ENCODE measurements at places on chromosomes 6 and 20. TPM values are rescaled to one million over a fixed set of nuclear protein-coding genes. Genes with fewer than 3 reads are reported as not detected.

- no peak overlapping the region for H3K4me3 ChIP-seq
- H3K4me1 ChIP-seq = no peaks in the 10 kb centered on the region
- no peak for DNase-seq
- no peaks in the 10 kb centered on the region for H3K36me3 ChIP-seq
Observed at GRCh38 chr6:53691252-53691651, 25.7 kb upstream of the KLHL31 start.

DNA sequence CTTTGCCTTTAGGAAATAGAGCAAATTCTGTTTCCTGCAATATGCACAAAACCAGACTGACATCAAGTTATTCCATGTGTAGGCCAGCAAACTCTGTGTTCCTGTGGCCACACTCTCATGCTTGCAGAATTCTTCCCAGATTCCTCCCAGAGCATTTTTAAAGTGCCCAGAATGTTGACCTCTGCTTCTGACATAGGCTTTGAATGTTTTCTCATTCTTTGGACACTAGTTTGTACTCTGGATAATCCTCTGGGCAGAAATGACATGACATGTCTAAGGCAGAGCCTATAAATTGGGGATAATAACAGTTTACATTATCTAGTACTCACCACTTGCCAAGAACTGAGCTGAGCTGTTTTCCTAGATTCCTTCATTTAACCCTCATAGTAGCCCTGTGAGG is 9.2 kb upstream of the EFHC1 start:
- DNase-seq = no peak
- H3K36me3 ChIP-seq = peaks cover under 1% of the 10 kb centered on the region
- H3K27me3 ChIP-seq = no peaks in the 10 kb centered on the region
- H3K4me3 ChIP-seq = no peak overlapping the region
- H3K27ac ChIP-seq = peak overlapping the region; percentile 51

DNA sequence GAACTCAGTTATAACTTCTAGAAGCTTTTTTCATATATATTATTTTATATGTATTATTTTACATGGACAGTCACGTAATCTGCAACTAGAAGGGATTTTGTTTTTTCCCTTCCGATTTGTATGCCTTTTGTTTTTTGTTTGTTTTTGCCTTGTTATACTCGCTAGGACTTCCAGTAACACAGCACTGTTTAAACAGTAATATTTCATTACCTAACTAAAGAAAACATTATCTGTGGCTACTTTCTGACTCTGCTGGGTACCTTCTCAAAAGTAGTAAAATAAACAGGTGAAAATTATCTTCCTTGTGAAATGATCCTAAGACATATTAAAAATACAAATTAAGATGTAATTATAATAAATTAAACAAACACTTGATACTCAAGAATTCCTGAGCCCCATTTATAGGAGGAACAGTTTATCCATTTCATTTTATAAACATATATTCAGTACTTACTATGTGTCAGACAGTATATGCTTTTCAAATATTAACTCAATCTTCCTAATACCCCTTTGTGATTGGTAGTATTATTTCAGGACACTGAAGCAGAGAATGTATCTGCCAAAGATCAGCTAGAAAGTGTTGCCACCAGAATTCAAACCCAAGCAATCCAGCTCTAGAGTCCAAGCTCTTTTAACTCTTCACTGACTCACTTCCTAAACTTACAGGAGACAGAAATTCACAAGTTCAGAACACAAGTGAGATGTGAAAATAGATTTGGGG is 65.3 kb downstream of the MAP3K5 start:
- H3K27ac ChIP-seq = no peak overlapping the region
- H3K4me3 ChIP-seq = no peak overlapping the region
- H3K4me1 ChIP-seq = peaks cover 47% of the 10 kb centered on the region
- DNase-seq = no peak

- DNase-seq = no peak
- H3K4me1 ChIP-seq = peaks cover 2% of the 10 kb centered on the region
- no peak overlapping the region for H3K27ac ChIP-seq
- peaks cover 5% of the 10 kb centered on the region for H3K36me3 ChIP-seq
Observed at GRCh38 chr20:23290761-23291574, 59.6 kb upstream of the NXT1 start.

DNA sequence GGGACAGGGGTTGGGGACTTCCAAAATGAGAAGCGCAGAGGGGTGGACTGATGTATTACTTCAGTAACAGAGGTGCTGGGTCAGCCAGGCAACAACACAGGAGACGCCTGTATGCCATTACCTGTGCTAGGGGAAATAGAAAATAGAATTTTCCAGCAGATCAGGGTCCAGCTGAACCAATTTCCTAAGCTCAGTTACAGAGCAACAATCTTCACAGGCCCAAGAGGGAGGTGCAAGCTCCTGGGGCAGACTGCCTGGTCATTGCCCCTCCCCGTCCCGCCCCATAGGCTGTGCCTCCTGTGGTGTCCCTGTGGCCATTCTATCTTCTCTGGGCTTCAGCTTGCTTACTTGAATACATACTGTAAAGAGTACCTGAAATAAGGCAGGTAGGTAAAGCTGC is 3.7 kb downstream of the KCNK5 start:
- H3K4me3 ChIP-seq = no peak overlapping the region
- H3K4me1 ChIP-seq = peaks cover 34% of the 10 kb centered on the region
- no peak for DNase-seq
- H3K27me3 ChIP-seq = peaks cover 35% of the 10 kb centered on the region
- peaks cover 3% of the 10 kb centered on the region for H3K36me3 ChIP-seq

GRCh38 chr20:62652041-62652893 is 10.0 kb downstream of the SLCO4A1 start:
- peak overlapping the region; percentile 89 for H3K4me3 ChIP-seq
- H3K4me1 ChIP-seq = peaks cover 14% of the 10 kb centered on the region
- H3K27ac ChIP-seq = peak overlapping the region; percentile 95
- no peaks in the 10 kb centered on the region for H3K27me3 ChIP-seq
- no peaks in the 10 kb centered on the region for H3K36me3 ChIP-seq
- DNase-seq = peak; percentile 47

DNA sequence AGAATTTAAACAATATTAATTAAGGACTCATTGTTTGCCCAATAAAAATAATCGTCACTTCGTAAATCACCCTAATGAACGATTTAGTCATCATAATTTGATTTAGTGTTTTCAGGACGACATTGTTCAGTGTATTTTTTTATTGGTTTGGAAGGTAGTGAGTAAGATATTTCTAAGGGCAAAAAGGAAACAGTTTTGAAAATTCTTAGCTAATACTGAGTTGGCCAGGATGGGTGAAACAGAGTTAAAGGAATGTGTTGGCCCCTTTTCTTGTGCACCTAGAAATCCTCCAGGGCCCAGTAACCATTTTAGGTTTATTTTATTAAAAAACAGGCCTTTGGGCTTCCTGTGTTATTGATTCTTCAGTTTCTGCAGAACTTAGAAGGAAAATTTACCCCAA is 25.3 kb downstream of the ANKS1A start:
- H3K36me3 ChIP-seq = peaks cover 6% of the 10 kb centered on the region
- no peak for DNase-seq
- H3K4me1 ChIP-seq = peaks cover 27% of the 10 kb centered on the region
- no peak overlapping the region for H3K4me3 ChIP-seq
- H3K27ac ChIP-seq = no peak overlapping the region
- peaks cover 7% of the 10 kb centered on the region for H3K27me3 ChIP-seq

GRCh38 chr6:166365806-166366205 is 16.9 kb downstream of the MPC1 start:
- no peaks in the 10 kb centered on the region for H3K4me1 ChIP-seq
- DNase-seq = no peak
- H3K4me3 ChIP-seq = no peak overlapping the region
- peaks cover 3% of the 10 kb centered on the region for H3K36me3 ChIP-seq
- H3K27ac ChIP-seq = no peak overlapping the region

GRCh38 chr6:16168121-16168520 is 39.2 kb downstream of the MYLIP start:
- no peaks in the 10 kb centered on the region for H3K36me3 ChIP-seq
- no peak overlapping the region for H3K27ac ChIP-seq
- H3K4me1 ChIP-seq = peaks cover 16% of the 10 kb centered on the region
- H3K27me3 ChIP-seq = peaks cover 17% of the 10 kb centered on the region

Gene KCNK17
- not detected for total RNA-seq

Gene SLC35F1
- total RNA-seq = not detected

Gene SLC35D3
- total RNA-seq = not detected

Gene DEFB112
- total RNA-seq = not detected

Gene CYP39A1
- not detected for total RNA-seq

All from T-helper 17 cell (primary cell).